Stimulated activated CD8-positive, alpha-beta memory T cell treated with anti-CD3 and anti-CD28 coated beads, Interleukin-15, amount 100 ng/mL, for 24 hours (primary cell): ENCODE measurements at places on chromosomes 2 and 18.

DNA sequence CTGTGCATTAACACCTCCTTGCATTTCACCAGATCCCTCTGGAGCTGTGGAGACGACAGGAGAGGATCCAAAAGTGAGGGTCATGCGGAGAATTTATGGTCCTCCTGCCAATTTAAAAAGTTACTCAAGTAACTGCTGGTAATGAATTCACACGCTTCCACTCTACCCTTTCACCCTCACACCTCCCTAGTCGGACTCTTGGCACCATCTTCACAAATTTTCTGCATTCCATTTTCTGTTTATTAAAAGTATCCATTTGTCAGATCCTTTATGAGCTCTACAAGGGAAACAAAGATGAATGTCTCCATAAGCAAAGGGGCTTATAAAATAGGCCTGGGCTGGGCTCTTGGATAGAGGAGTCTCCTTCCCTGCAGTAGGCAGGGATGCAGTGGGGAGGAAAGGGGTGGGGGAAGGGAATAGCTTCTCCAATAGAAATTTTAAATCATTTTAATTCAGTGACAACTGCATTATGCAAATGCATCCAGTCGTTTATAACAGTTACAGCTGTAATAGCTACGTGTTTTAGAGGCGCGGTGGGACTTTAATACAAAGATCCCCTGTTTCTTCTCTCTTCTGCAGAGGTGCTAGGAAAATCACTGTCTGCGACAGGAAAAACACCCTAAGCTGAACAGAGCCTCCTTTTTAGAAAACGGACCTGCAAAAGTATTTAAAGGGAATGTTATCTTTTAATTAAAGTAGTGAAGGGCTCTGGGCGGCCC is 132.2 kb downstream of the EPHA4 start:
- no peak for DNase-seq

GRCh38 chr2:101408925-101409324 is 21.6 kb upstream of the CREG2 start:
- no peak for DNase-seq

DNA sequence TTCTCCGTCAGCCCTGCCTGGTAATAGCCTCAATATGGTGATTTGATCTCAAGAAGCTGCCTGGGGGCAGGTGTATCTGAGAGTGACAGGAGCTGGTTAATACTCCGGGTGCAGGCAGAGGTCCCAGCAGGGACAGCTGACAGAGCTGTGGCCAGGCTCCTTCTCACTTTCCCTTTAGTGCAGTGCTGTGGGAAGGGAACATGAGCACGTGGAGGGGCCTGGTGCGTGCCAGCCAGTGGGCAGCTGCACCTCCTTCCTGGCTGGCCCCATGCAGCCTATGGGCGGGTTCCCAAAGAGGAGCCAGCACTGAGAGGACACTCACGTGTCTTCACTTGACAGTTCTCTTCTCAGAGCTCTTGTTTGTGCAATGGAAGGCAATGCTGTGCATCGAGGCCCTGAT is 9.1 kb downstream of the CNNM4 start:
- DNase-seq, result no peak

- DNase-seq, result no peak
These were observed 35.6 kb downstream of the HDLBP start for GRCh38 chr2:241279828-241280227.

DNA sequence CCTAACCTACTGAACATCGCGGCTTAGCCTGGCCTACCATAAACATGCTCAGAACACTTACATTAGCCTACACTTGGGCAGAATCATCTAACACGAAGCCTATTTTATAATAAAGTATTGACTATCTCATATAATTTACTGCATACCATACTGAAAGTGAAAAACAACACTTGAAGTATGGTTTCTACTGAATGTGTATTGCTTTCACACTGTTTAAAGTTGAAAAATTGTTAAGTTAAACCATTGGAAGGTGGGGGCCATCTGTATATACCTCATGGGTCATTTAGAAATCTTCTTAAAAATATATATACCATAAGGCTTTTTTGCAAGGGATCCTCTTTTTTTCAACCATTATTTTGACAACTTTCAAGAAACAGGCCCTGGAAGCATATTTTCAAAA is 16.5 kb downstream of the RNF149 start:
- no peak for DNase-seq

DNA sequence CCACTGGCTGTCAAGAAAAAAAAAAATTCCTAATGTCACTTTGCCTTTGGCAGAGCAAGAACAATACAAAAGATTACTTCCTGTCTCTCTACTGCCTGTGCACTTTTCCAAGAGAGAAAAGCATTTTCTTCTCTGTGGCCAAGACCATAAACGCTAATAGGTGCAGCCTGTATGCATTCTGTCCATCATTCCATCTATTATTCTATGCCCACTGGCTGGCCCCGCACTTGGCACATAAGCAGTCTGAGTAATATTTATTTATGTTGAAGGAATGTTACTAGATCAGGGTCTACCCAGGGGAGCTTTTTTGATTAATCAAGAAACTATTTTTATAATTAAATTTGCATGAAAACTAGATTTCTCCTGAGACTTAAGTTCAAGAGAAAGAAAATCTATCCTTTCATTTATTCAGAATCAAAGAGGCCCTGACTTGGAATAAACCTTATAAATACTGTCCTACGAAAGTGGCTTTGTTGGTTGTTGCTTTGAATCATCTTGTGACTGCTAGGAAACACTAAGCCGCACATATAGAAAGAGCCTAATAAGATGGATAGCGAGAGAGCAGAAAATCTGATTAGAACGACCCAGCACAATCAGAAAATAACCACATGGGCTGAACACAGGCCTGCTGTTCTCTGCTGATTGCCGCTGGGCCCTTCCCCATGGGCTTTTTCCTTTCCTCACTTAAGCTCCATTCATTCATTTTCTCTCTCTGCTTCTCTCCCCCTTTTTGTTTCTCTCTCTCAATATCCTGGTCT is 59.4 kb downstream of the MMADHC start:
- no peak for DNase-seq

- no peak for DNase-seq
These were observed 135.9 kb downstream of the ABCA12 start for GRCh38 chr2:215002500-215002899.

DNA sequence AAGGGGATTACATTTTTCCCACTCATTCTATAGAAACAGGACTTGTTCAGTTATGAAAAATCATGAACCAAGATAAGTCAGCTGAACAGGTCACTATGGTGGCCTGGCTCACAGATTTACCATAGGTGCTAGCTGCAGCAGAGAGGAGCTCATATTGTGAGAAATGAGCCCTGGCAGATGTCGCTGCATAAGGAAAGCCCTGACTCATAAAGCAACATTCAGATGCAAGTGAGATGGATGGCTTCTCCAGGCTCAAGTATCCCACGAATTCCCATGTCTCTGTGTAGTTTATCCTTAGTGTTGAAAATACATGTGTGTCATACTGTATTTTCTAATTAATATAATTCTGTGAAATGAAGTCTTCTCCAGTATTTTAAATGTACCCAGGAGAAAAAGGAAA is 115.0 kb upstream of the LHCGR start:
- DNase-seq, result no peak

GRCh38 chr2:33531549-33532059 is 55.2 kb downstream of the RASGRP3 start:
- DNase-seq, result no peak
